Psoas muscle (tissue), 8 donors: ENCODE measurements at places on chromosomes 11 and 22. TPM values are rescaled to one million over a fixed set of nuclear protein-coding genes. Genes with fewer than 3 reads are reported as not detected.
A peak's percentile ranks its signal among the peaks of the same experiment; 100 is the strongest.

Gene IFITM2
- 135 TPM for total RNA-seq

DNA sequence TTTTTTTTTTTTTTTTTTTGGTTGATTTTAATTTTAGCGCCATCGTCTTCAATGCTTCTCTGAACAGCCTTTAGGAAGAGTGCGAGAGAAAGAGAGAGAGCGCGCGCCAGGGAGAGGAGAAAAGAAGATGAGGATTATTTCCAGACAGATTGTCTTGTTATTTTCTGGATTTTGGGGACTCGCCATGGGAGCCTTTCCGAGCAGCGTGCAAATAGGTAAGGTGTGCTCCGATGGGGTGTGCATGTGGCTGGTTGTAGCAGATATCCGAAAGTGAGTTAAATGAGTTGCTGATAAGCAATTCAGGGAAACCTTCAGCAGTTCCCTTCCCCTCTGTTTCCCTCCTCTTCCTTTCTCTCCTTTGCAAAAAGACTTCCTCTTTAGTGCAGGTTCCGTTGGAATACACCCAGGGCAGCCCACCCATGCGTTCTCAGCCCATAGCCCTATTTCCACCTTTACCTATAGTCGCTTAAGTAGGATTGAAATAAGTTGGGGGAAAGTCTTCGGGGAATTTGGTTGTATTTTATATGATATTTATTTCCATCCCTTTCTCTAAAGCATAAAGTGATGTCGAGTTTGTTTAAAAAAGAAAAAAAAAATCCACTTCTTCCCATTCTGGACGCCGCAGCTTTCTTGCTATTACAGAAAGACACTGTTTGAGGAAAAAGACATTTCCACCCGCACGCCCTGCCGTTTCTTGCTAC lies 1.1 kb downstream of the GRIA4 start:
- no peak overlapping the region for H3K27ac ChIP-seq
- no peaks in the 10 kb centered on the region for H3K27me3 ChIP-seq
- no peaks in the 10 kb centered on the region for H3K4me1 ChIP-seq
- no peak for DNase-seq
- H3K4me3 ChIP-seq = peak overlapping the region; percentile 58
- no peaks in the 10 kb centered on the region for H3K36me3 ChIP-seq

DNA sequence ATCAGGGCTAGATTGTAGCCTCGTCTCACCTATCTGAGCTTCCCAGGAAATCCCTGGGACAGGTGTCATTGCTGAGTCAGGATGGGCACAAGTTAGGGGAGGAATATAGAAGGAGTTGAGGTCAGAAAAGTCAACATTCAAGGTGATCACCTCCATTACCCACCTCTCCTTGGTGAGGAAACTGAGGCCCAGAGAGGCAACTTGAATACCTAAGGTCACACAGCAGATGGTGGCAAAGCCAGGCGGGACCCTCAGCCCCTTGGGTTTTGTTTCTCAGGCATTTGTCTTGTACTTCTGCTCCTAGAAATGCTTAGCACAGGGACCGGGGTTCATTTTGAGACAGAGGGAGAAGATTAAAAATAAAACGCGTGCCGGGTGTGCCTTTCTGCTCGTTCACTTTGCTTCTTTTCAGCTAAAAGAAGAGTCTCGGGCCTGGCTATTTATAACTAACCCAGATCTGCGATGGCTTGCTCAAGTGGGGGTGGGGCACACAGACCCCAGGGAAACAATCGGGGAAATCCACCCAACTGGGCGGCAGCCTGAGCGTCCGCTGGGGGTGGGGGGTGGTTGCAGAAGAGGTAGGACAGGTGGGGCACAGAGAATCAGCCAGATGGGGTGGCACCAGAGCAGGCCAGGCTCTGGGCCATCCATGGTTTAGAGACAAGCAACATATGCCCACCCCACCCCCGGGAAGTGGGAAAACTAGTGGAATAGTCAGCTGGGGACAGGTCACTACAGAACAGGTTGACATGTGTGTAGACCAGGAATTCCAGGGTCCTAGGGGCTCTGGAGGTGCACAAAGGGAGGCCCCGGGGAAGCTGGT lies 3.9 kb upstream of the GNAZ start:
- no peak overlapping the region for H3K4me3 ChIP-seq
- H3K27ac ChIP-seq = no peak overlapping the region
- H3K4me1 ChIP-seq = no peaks in the 10 kb centered on the region

- no peaks in the 10 kb centered on the region for H3K36me3 ChIP-seq
- DNase-seq = no peak
- H3K27me3 ChIP-seq = no peaks in the 10 kb centered on the region
- H3K4me3 ChIP-seq = no peak overlapping the region
Measured at GRCh38 chr11:119744577-119744976, 15.6 kb upstream of the NECTIN1 start.

Gene CCDC87
- 0.36 TPM for total RNA-seq

- DNase-seq = peak; percentile 58
- no peaks in the 10 kb centered on the region for H3K27me3 ChIP-seq
- H3K36me3 ChIP-seq = no peaks in the 10 kb centered on the region
Measured at GRCh38 chr22:37267135-37267587, 15.1 kb upstream of the CYTH4 start.

GRCh38 chr11:89490602-89490980 lies 584 bp downstream of the NOX4 start:
- H3K4me3 ChIP-seq = peak overlapping the region; percentile 58
- no peak for DNase-seq
- no peaks in the 10 kb centered on the region for H3K36me3 ChIP-seq
- no peaks in the 10 kb centered on the region for H3K4me1 ChIP-seq
- H3K27ac ChIP-seq = no peak overlapping the region
- peaks cover 2% of the 10 kb centered on the region for H3K27me3 ChIP-seq

GRCh38 chr11:74680703-74681531 lies 50.3 kb downstream of the CHRDL2 start:
- DNase-seq = no peak
- no peaks in the 10 kb centered on the region for H3K27me3 ChIP-seq
- H3K27ac ChIP-seq = peak overlapping the region; percentile 79
- H3K4me3 ChIP-seq = no peak overlapping the region
- H3K4me1 ChIP-seq = peaks cover 19% of the 10 kb centered on the region

DNA sequence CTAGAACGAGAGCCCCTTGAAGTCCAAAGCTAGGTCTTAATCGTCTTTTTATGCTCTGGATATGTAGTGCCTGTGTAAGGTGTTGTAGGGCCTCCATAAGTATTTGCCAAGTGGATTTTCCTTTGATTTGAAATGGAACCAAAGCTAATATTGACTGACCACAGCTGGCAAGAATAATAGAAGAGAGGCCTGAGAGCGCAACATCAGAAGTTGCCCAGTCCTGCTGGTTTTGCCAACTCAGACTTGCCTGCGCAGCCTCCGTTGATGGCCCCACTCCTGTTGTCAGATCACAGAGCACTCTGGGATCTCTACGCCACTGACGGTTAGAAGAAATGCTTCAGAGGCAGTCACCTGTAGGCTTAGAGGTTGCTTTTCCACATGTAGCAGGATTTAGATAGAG lies 251.2 kb downstream of the TENM4 start:
- H3K4me3 ChIP-seq = no peak overlapping the region
- no peaks in the 10 kb centered on the region for H3K4me1 ChIP-seq
- no peaks in the 10 kb centered on the region for H3K27me3 ChIP-seq
- H3K36me3 ChIP-seq = no peaks in the 10 kb centered on the region

DNA sequence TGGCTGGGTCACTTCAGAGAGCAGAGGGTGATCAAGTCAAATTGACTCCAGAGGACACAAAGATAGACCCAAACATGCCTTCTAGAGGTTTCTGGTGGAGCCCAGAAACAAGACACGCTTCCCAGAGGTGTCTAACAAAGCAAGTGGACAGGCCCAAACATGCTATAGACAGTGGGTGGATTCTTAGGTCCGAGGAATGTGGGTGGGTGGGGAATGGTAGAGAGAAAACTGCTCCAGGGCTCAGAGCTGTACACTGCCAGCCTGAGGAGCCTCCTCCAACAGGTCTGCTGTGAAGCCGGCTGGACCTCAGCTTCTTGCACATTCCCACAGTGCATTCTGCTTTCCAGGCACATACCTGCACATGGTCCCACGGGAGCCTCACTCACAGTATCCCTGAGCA lies 116.8 kb upstream of the NECTIN1 start:
- no peaks in the 10 kb centered on the region for H3K36me3 ChIP-seq
- no peaks in the 10 kb centered on the region for H3K4me1 ChIP-seq
- no peak overlapping the region for H3K4me3 ChIP-seq
- no peak for DNase-seq
- peaks cover 2% of the 10 kb centered on the region for H3K27me3 ChIP-seq

Gene HPX
- total RNA-seq = 0.34 TPM

- DNase-seq = no peak
- H3K27me3 ChIP-seq = no peaks in the 10 kb centered on the region
- peaks cover 34% of the 10 kb centered on the region for H3K4me1 ChIP-seq
- H3K27ac ChIP-seq = no peak overlapping the region
- no peaks in the 10 kb centered on the region for H3K36me3 ChIP-seq
- no peak overlapping the region for H3K4me3 ChIP-seq
Measured at GRCh38 chr11:10379022-10379421, 74.1 kb downstream of the ADM start.

Gene OR5L2
- total RNA-seq = not detected

DNA sequence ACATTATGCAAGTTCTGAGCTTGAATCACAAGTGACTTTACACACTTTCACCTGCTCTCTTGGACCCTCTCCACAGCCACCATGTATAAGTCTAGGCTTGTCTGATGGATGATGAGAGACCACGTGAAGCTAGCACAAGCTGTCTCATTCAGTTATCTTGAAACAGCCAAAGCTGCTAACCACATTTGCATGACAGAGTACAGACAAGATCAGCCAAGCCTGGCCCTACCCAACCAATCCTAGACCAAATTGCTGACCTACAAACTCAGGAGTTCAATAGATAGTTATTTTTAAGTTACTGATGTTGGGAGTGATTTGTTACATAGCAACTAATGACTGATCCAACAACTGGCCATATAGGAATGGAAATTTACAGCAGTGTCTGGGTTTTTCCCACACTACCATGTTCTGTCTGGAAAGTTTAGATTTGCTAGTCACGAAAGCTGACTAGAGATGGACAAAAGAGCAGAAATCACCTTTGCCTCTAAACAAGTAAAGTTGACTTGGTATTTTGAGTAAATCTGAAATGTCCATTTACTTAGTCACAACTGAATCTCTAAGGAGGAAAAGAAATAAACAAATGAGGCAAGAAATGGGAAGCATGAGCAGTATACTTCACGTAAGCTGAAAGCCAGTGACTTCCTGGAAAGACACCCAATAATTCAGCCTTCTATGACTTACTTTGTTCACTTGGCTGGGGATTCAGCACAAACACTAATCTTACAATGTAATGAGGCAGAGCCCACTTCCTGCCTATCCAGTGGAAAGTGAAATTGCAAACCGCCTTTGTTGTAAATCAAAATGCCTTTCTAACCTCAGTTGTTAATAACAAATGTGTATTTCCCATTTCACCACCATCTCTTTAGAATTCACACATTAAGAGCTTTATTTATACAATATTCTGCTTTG lies 101.7 kb downstream of the FAM181B start:
- H3K27me3 ChIP-seq = no peaks in the 10 kb centered on the region
- H3K36me3 ChIP-seq = no peaks in the 10 kb centered on the region
- DNase-seq = no peak
- H3K27ac ChIP-seq = no peak overlapping the region
- no peaks in the 10 kb centered on the region for H3K4me1 ChIP-seq
- no peak overlapping the region for H3K4me3 ChIP-seq

DNA sequence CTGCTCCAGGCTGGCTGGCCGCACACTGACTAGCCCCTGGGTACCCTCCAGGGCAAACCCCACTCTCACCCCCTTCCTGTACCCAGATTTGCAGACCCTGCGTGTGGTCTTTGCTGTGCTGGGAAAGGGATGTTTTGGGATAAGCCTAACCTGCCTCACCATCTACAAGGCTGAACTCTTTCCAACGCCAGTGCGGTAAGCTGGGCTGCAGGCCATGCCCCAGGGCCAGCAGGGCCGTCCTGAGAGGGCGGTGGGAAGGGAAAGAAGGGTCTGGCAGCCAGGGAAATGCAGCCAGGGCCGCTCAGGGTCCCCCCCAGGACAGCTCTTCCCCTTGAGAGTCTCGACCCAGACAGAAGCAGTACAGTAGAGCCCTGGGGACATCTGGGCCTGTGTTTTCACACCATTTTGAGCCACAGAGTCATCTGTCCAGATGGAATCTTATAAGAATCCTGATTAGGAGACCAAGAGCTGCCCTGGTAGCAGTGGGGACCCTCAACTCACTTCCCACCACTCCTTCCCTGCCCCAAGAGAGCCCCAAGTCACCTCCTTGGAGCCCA lies 22.4 kb upstream of the SLC22A12 start:
- H3K4me1 ChIP-seq = no peaks in the 10 kb centered on the region
- no peak overlapping the region for H3K27ac ChIP-seq
- H3K27me3 ChIP-seq = no peaks in the 10 kb centered on the region

Gene PKDREJ
- not detected for total RNA-seq

DNA sequence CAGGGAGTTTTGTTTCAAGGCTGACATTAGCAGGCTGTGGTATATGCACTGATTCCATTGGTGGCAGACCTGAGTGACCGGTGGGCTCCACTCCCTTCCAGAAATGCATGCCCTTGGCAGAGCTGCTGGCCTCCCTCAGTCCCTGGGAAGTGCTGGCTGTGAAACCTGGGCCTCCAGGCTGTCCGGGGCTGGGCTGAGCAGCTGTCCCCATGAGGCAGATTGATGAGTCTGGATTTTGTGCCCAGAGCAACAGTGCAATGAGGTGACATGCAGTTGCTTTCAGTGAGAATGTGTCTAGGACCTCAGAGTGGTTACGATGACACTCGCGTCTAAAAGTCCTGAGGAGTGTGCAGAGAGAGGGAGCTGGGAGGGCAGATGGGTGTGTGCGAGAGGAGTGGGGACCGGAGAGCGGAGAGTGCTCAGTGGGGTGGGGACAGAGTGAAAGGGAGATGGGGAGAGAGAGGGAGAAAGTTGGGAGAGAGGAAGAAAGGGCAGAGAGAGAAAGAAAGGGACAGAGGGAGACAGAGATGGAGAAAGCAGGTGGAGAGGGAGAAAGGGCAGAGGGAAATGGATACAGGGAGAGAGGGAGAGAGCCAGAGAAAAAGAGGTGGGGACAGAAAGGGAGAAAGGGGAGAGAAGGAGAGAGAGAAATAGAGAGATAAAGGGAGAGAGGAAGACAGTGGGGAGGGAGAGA lies 978.3 kb downstream of the BRD1 start:
- H3K36me3 ChIP-seq = no peaks in the 10 kb centered on the region
- H3K4me3 ChIP-seq = no peak overlapping the region
- DNase-seq = no peak
- H3K27ac ChIP-seq = no peak overlapping the region
- H3K4me1 ChIP-seq = no peaks in the 10 kb centered on the region

Gene CAVIN3
- total RNA-seq = 14.9 TPM

Gene SGSM1
- 0.32 TPM for total RNA-seq

Gene GLB1L2
- total RNA-seq = 0.39 TPM

Gene MAP6
- 0.14 TPM for total RNA-seq
